Fibroblast of lung (primary cell): ENCODE measurements at places on chromosomes 13 and 19. TPM values are rescaled to one million over a fixed set of nuclear protein-coding genes. Genes with fewer than 3 reads are reported as not detected.

TMIGD2 gene
- total RNA-seq, result not detected in 2 replicates

GJB6 gene
- not detected in 2 replicates for total RNA-seq

CACNA1A gene
- 1.8 and 9.7 TPM in 2 replicates for total RNA-seq

CRB3 gene
- total RNA-seq, result 0.17 TPM in 1 of 2 replicates, not detected in the other

DMAC2 gene
- total RNA-seq, result 29.5 and 31.0 TPM in 2 replicates

FSD1 gene
- 8.7 and 10.1 TPM in 2 replicates for total RNA-seq

RFPL4A gene
- total RNA-seq, result not detected in 2 replicates

USPL1 gene
- total RNA-seq, result 12.4 and 14.1 TPM in 2 replicates

LGALS7 gene
- total RNA-seq, result not detected in 2 replicates

ZNF225 gene
- 8.2 and 10.2 TPM in 2 replicates for total RNA-seq

NMRK2 gene
- not detected in 2 replicates for total RNA-seq

SUGP2 gene
- total RNA-seq, result 24.7 and 31.4 TPM in 2 replicates

ANKRD24 gene
- total RNA-seq, result 2.3 and 2.6 TPM in 2 replicates

NLRP9 gene
- total RNA-seq, result not detected in 2 replicates

TMEM145 gene
- 0.83 TPM in 1 of 2 replicates, not detected in the other for total RNA-seq

PRTN3 gene
- not detected in 2 replicates for total RNA-seq

ZFR2 gene
- total RNA-seq, result not detected in 2 replicates

HSD17B14 gene
- 7.7 and 11.1 TPM in 2 replicates for total RNA-seq
